Naive thymus-derived CD4-positive, alpha-beta T cell (primary cell): ENCODE measurements at places on chromosomes 7 and 10. TPM values are rescaled to one million over a fixed set of nuclear protein-coding genes. Genes with fewer than 3 reads are reported as not detected.

DNA sequence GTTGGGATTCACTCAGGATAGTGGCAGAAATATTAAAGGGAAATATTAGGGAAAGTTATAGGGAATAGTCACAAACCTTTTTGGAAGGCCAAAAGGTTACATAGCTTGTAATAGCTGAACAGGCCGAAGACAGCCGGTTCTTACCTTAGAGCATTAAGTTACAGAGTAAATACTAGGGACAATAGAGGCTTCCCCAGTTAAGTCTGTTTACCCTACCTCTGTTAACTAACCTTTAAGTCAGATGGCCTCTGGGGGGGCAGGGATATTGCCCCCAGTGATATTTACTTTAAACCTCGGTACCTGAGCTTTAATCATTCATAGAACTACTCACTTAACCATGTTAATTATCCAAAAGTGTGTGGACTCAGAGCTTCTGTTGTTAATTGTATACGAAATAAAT lies 7.4 kb downstream of the POLR1F start:
- no peak for DNase-seq

Gene OLAH
- not detected for total RNA-seq

DNA sequence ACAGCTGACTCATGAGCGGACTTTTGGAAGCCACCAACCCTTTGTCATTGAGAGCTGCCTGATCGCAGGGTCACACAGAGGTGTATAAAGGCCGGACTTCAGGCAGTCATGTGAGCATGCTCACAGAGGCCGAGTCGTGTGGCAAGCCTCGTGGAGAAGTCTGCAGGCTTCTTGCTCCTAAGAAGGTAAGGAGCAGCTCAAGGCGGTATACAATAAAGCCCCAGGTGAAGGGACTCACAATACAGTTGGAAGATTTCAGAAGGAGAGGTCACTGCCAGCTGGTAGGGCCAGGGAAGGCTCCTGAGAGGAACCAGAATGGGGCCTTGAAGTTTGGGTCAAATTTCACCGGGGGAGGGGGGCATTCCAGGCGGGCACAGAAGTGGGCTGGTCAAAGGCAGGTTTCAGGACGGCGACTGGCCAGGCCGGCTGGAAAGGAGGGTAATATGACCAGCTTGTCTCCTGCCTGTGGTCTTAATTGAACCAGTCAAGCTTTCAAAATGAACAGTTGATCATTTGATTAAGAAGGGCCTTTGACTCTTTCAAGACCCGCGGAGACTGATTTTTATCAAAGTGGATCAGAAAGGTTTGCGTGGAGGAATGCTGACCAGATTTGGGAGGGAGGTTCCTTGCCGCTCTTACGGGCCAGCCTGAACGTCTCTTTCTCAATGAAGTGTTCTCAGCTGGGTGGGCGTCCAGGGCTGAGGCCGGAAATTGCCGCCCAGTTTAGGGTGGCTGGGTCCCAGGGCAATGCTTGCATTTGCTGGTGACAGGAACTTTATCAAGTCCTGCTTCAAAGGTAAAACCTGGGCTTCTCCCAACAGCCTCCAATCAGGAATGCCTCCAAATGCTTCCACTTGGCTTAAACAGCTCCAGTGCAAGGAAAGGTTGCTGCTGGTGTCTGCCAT lies 178.6 kb downstream of the EMX2 start:
- DNase-seq = no peak

DNA sequence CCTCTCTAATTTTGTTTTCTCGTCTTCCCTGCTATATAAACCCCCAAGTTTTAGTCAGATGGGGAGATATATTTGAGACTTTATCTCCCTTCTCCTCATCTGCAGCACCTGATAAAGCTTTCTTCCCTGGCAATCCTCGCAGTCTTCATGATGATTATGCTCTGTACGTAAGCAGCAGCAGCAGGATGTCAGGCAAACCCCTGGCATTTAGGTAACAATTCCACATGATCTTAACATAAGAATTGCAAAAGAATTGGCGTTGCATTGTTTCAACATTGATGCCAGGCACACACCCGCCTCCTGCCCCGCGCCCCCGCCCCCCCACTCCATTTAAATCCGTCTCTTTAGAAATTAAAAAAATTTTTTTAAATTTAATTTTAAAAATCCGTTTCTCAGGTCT lies 6.1 kb downstream of the PKD1L1 start:
- DNase-seq = no peak

- no peak for DNase-seq
Observed at GRCh38 chr7:133662830-133663229, 410.0 kb downstream of the EXOC4 start.

Gene MINDY4
- total RNA-seq = 0.94 TPM

- peak; percentile 86 for DNase-seq
Observed at GRCh38 chr7:44460325-44460724, 30.1 kb downstream of the NUDCD3 start.

Gene OR2A7
- 4.5 TPM for total RNA-seq
